ENCODE measurements at places on chromosomes 7 and 10.

- no peak for DNase-seq
These were observed 118.5 kb downstream of the GLRX3 start for GRCh38 chr10:130254662-130255061.

DNA sequence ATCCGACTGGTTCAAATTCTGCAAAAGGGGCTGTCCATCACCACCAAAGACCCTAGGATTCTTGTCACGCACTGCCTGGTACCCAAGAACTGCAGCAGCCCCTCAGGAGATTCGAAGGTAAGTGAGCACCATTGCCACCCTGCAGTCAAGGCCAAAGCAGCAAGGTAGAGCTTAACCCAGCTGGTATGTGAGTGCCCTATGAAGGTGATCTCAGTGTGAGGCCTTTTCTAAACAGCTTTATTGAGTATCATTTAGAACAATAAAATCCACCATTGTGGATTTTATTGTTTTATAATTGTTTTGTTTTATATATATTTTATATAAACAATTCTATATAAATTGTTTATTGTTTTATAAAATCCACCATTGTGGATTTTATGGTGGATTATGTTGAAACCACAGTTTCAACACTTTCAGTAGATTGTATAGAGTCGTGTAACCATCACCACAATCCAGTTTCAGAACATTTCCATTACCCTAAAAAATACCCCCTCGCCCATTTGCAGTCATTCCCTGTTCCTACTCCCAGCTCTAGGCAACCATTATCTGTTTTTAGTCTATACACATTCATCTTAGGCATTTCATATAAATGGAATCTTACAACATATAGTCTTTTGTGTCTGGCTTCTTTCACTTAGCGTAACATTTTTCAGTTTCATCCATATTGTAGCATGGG, 20.1 kb upstream of the CALU start:
- no peak for DNase-seq

DNA sequence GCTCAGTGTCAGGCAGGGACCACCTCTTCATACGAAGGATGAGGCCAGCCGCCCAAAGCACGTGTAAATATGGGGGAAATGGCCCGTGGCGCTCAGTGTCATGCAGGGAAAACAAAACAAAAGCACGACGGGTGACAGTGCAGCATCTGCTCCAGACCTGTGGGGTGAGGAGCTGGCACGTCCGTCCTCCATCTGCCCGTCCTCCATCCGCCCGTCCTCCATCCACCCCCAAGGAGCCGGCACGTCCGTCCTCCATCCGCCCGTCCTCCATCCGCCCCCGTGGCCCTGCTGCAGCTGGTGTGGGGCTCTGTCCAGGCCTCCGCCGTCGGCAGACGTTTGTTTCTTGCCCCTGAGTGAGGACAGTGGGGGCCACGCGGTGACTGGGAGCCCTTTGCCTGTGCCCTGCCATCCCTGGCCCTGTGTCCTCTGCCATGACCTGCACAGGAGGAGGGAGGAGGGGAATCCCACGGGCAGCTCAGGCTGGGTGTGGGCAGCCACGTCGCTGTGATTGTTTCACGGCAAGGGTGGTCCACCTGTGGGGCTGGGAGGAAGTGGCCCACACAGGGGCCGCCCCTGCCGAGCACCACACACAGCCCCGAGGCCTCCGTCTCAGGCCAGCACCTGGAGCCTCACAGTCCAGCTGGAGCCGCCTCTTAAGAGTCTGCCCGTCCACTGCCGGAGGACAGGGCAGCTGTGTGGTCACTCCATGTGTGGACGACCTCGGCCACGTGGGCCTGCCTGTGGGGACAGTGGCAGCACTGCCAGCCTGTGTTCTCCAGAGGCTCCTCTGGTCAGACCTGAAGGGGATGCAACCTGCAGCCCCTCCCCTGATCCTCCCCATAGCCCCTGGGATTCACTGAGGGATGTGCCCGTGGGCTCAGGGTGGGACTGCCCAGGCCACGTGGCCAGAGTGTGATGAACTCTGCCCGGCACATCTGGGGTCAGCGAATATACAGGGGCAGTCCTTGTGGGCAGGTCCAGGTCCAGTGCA, 38.2 kb upstream of the DPYSL4 start:
- DNase-seq: no peak

DNA sequence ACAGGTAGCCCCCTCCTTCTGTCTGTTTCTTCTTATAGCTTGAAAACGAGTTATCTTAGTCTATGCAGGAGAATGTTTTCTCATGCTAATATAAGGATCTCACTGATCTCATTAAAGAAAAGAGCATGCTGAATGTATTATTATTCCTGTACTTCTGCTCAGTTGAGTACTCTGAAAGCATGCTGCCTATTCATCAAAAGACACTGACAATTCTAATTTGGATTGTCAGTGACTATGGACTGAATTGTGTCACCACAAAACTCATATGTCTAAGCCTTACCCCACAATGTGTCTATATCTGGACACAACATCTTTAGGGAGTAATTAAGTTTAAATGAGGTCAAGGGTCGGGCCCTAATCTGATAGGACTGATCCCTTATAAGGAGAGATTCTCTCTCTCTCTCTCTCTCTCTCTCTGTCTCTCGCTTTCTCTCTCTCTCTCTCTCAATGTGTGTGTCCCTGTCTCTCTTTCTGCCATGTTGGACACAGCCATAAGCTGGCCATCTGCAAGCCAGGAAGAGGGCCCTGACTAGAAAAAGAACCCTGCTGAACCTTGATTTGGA, 98.4 kb downstream of the GNAT3 start:
- DNase-seq: no peak

GRCh38 chr10:13961097-13961496, 369.6 kb downstream of the FRMD4A start:
- no peak for DNase-seq

GRCh38 chr7:141702047-141702567, at the start of gene DENND11:
Gene DENND11 (minus strand): TSS chr7:141702166. CDS start chr7:141702153, 13 bp downstream.
- DNase-seq: no peak

- DNase-seq: no peak
These were observed 77.7 kb downstream of the VIPR2 start for GRCh38 chr7:159066816-159067575.

DNA sequence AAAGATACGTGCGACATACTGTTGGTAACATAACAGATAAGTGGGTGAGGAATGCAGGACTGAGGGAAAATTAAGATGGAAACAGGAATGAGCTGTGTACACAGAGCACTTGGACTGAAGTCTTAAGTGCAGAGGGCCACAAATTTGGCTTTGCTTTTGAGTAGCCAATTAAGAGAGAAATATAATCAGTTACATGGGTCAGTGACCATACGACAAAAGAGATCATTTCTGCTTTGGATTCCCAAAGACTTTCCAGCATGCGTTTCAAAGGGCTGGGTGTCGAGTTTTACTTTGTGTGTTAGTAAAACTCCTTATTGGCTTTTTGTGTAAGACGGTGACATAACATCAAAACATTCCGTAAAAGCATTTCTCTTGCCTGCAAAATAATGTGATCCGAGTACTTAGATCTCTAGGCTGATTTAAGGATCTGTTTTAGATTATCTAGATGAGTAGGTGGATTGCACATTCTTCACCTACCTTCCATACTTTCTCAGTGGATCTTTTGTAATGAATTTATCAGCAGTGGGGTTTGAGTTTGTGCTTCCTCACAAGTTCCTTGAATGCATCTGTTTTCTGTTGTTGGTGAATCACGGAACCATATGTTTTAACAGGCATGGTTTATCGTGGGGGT, 7.5 kb downstream of the RABGEF1 start:
- DNase-seq: no peak

GRCh38 chr10:27512548-27512947, 8.4 kb downstream of the RAB18 start:
- DNase-seq: no peak

DNA sequence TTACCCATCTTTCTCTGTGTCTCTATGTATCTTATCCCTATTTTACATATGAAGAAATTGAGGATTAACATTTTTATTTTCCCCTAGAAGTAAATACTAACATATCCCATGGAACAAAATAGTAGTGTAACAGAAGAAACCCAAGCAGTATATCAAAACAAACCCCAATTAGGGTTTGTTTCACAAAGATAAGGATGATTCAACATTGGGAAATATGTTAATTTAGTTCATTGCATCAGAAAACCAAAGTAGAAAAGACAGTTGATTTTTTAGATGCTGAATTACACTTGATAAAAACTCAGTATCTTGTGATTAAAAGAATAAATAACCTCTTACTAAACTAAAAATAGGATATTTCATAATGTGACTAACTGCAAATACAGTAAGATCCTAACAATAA, 87.8 kb downstream of the GLCCI1 start:
- DNase-seq: no peak

DNA sequence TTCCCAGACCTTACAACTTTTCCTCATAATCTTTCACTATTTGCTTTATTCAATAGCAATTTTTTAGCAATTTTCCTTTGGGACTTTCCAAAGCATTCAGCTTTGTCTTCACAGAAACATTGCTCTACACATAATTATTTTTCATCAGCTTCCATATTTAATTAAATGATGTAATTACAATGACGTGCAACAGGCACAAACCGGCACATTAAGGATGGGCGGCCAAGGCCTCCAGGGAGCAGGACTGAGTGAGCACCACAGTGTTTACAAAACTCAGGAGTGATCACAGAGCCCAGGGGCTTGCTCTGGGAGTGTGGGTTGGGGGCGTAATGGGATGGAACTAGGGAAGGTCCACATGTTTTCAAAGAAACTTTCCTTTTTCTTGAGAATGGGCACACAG, 69.8 kb downstream of the MAD1L1 start:
- DNase-seq: no peak

- no peak for DNase-seq
These were observed 50.5 kb downstream of the VIPR2 start for GRCh38 chr7:159094023-159094740.
